Stimulated activated CD8-positive, alpha-beta memory T cell treated with anti-CD3 and anti-CD28 coated beads, Interleukin-4, amount 100 ng/mL, for 1 hour (primary cell): ENCODE measurements at places on chromosomes 7 and 10.

DNA sequence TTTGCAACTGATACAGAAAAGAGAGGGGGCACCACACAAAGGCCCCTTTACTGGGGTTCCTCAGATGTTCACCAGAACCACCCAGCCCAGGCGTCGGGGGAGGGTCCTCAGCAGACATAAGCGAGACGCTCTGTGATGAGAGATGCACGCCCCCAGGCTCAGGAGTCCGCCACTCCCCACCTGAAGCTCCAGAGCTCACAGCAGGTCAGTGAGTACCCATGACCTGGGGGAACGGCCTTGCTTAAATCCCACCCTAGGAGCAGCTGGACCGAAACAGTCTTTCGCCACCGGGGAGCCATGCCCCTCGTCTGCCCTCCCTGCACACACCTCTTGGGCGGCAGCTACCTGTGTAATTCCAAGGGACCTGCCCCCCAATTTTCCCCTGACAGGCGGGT lies 2.8 kb downstream of the CRYGN start:
- DNase-seq, result no peak

DNA sequence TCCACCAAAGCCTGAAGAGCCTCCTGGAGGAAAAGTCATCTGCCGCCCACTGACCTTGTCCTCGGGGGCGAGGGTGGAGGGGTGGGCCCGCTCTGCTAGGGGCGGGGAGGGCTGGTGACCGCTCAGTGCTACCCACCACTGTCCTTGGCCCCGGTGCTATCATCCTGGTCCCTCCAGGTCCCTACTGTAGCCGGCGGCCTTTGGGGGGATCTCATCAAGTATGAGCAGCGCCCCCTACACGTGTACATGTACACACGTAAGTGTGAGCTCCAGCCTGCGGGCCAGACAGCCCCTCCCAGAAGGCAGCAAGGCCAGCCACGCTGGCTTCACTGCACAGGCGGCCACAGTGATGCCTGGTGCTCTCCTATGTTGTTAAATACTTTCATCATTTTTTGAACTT lies 19.6 kb downstream of the TTYH3 start:
- DNase-seq, result no peak

- no peak for DNase-seq
Measured at GRCh38 chr7:108290459-108291151, 160.4 kb upstream of the LAMB4 start.

DNA sequence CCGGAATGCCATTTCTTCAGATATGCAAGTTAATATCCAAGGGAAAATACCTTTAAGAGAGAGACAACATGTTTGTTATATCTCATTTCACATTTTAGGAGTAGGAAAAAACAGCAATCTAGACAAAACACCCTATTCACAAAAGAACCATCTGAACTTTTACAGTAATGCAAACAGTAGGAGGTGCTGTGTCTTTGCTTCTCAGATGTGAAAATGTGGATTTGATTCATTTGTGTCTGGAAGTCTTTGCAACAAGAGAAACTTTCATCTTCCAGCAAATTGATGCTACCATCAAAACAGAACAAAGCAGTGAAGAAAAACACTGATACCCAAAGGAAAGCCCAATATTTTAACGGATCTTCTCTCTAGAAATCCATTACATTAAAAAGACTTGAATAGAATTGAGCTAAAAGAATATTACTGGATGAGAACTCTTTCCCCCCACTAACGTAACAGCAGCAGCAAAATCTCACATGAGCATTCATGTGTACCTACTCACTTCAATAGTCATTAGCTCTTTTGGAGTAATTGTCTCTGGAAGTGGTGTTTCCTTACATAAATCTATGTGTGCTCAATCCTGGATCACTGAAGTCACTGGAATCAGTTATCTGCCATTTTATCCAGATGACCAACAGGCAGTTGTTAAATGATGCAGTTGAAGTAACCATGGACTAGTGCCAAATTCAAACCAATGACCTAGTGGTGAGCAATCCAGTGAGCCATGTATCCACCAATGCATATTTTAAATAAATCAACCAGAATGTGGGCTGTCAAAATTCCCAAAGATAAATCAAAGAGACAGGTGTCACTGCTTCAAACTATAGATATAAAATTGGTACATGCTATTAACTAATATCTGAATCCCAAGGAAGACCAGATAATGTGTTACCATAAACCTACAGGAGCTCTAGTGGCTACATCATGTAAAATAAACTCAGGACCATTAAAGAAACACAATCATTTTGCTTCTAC lies 1.8 kb downstream of the SEMA3C start:
- DNase-seq, result no peak

DNA sequence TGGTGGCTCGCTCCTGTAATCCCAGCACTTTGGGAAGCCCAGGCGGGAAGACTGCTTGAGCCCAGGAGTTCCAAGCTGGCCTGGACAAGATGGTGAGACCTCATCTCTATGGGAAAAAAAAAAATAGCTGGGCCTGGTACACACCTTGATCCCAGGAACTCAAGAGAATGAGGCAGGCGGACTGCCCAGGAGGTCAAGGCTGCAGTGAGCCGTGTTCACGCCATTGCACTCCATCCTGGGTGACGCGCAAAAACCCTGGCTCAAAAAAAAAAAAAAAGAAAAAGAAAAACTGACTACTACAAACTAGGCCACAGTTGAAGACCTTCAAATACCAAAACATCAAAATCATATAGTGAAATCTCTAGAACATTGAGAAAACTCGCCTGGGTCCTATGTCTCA lies 3.9 kb downstream of the BRAT1 start:
- no peak for DNase-seq

DNA sequence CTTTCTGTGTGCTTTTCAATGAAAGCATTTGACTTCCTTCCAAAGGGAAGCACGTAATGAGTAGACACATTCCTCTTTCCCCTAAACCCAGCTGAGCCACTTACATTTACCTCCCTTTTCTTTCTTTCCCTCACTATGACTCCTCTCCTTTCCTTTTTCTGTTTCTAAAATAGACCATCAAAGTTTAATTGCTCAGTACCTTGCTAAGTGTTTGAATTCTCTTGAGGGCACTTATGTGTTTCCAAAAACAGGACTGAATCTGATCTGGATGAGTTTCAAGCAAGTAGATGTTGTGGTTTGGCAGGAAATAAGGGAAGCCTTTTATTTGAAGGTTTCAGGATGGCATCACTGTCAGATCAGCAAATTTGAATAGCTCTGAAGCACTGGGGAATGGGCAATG lies 396.2 kb downstream of the REEP3 start:
- no peak for DNase-seq
